Epithelial cell of prostate (primary cell): ENCODE measurements at places on chromosomes 12 and 14.

DNA sequence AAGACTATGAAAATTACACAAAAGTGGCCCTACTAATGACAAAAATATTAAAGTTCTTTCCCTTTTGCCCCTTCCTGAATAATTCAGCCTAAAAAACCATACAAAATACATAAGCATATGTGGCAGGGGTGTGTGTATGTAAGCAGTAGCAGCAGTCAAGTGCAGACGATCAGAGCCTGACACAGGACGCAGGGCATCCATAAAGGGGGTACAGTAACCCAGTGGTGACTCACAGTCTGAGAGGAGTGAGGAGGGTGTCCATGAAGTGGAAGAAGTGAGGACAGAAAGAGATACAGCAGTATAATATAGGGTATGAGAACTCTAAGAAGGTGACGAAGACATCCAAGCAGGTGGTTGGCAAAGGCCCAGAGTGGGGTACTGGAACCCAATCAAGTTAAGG lies 56.7 kb downstream of the RALGAPA1 start:
- DNase-seq, result no peak

DNA sequence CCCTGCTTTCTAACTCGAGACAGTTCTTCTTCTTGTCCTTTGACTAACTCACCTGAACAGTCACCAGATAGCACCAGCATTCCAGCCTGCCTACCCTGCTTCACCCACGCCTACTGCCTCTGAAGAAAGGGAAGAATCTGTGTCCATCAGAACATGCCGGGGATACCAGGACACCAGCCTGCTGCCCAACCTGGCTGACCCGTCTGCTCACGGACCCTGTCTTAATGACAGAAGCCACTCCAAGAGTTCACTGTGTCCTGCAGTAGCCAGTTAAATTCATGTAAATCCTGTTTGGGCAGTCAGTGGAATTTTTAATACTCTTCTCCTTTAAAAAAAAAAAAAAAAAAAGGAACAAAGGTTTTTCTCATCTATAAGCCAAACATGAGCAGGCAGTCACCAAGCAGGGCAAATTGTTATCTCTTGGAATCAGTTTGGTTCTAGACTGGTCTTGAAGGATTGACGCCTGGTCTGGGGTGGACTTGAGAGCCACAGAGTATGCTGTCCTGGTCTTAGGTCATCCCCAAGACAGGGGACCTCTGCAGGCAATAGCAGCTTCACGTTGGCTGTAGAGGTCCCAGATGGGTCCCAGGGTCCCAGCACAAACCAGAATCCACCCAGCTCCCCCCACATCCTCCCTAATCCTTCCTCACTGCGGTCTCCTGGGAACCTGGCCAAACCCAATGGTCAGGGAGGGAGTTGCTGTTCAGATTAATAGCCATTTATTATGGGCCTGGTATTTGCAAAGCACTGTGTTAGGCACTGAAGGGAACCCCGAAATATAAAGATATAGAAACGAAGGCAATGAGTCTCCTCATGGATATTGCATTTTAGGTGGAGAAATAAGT lies 181.1 kb upstream of the HIF1A start:
- no peak for DNase-seq

- no peak for DNase-seq
These were observed 52.5 kb upstream of the VASH1 start for GRCh38 chr14:76708771-76709170.

DNA sequence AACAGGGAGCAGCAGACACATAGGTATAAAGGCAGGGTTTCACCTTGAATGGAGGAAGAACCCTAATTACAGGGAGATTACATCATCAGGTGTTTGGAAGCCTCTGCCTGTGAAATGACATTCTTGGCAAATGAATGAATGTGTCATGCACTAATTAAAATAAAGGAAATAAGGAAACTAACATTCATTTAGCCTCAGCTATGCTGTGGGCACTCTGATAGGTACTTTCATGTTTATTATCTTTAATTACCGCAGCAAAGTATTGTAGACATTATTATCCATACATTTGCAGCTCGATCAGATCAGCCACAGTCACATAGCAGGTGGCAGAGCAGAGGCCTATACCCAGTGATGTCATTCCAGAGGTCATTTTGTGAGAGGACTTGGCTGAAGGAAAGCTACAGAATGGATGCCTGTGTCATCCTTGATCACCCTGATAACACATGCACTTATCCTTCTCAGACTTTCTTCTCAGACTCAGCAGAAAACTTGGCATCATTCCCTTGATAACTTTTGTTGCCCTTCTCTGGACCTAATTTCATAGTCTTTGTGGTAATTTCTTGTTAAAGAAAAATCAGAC lies 18.4 kb downstream of the ZNF664 start:
- no peak for DNase-seq

DNA sequence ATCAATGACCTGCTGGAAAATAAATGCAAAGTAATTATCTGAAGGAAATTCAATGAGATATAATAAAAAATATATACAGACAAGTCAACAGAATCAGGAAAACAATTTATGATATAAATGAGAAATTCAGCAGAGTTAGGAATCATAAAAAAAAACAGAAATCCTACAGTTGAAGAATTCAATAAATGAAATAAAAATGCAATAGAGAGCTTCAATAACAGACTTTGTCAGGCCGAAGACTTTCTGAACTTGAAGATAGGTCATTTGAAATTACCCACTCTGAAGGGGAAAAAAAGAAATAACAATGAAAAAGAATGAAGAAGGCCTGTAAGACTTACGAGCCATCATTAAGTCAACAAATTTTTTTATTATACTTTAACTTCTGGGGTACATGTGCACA lies 15.5 kb upstream of the GARIN2 start:
- DNase-seq, result no peak

DNA sequence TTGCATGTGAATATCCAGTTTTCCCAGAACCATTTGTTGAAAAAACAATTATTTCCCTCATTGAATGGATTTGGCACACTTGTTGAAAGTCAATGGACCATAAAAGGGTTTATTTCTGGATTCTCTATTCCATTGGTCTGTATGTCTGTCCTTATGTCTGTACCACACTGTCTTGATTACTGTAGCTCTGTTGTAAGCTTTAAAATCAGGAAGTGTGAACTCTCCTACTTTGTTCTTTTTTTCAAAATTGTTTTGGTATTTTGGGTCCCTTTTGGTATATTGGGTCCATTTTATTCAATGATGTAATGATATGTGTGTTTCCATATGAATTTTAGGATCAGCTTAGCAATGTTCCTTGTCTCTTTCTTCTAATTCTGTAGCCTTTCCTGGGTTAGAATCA lies 64.8 kb downstream of the PPP2R5C start:
- DNase-seq, result no peak

- no peak for DNase-seq
These were observed at the start of gene FERMT2 for GRCh38 chr14:52950898-52951680. FERMT2 (minus strand) TSS chr14:52951050; CDS start chr14:52950568, 482 bp downstream.

GRCh38 chr14:50937325-50937724 lies 7.0 kb downstream of the PYGL start:
- no peak for DNase-seq

GRCh38 chr12:62582065-62582366 lies 115.4 kb downstream of the MON2 start:
- no peak for DNase-seq

GRCh38 chr12:2057041-2057794 lies 4.4 kb downstream of the CACNA1C start:
- DNase-seq, result no peak

DNA sequence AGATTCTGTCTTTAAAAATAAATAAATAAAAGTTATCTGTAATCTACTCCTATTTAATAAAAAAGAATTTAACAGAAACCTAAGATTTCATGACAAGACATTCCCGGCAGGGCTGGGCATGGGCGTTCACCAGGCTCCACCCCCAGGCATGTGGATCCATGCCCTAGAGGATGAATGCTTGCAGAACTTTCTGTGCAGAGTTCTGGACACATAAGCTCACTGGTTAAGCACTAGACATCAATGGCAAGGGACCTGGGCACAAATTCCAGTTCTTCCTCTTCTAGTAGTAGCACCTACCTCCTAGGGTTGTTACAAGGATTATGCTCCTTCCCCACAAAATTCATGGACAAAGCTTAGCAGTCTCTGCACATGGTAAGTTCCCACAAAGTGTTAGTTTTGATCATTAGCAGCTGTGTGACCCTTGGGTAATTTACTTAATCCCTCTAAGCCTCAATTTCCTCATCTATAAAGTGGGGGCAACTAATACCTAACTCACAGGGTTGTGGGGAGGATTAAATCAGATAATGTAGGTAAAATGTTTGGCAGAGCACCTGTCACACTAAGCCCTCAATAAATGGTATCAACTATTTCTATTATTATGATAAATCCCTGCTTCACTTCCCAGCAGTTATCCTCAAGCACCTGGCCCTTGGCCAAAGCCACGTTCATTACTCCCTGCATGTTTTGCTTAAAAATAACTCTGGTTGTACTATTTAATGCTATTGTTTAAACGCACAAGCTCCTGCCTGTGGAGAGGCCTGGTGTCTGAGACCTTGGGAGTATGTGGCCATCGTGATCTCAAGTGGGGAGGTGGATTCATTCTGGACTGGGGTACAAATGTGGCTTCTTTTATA lies 9.8 kb downstream of the GALNT6 start:
- DNase-seq, result no peak

DNA sequence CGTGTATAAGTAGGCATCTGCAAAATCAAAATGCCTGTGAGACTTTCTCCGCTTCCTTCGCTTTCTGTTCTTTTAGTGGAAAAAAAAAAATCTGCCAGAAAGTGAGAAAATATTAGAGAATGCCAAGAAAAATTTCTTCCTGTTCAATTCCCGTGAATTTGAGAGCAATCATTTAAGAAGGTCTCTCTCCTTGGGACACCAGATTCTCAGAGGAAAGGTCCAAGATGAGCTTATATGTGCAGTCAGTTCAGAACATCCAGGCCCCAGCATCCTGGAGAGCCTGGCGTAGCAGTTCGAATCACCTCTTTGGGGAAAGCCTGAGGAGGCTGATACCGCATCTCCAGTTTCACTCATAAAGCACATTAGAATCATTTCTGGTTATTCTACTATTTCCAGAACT lies 912.8 kb downstream of the GALC start:
- DNase-seq, result no peak

DNA sequence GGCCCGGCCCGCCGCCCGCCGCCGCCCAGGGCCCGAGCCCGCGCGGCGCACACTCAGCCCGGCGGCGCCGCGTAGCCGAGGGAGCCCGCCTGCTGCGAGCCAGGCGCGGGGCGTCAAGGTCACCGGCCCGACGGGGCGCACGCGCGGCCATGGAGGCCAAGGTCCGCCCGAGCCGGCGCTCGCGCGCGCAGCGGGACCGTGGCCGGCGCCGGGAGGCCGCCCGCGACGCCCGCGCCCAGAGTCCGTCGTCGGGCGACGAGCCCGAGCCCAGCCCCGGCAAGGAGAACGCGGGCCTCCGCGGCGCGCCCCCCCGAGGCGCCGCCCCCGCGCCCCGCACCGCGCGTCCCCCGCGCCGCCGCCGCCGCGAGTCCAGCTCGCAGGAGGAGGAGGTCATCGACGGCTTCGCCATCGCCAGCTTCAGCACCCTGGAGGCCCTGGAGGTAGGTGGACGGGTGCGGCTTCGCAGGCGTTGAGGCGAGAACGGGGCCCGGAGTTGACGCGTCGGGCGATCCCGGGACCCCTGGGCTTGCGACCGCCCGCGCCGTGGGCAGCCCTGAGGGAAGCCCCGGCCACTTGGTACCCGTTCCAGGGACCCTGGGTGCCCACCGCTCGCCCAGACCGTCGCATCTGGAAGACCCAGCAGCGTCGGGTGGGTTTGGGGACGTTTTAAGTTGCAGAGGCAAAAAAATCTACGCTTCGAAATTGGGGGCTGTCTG lies 629 bp downstream of the FBRSL1 start:
- DNase-seq, result no peak

DNA sequence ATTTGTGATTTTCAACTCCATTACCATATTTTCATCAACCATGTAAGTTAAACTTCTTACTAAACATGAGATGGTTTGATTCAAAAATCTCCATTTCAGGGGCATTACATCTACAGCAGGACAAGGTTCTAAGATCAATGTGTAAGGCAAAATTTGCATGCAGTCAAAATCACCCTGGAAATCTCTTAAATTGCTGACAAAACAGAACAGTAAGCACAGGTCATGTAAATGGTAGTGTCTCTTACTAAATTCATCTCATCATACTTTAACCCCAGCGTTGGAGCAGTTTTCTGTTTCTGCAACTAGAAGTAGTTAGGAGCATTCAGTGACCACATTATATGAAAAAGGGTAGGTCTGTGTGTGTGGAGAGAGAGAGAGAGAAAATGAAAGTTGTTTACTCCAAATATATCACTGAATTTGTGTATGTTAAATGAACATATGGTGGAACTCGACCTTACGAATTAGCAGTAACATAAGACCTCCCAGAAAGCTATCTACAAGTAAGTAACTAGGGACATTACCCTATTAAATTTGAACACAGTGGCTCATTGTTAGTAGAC lies 227.5 kb downstream of the SSPN start:
- DNase-seq, result no peak

GRCh38 chr14:24595073-24595808 lies 14.2 kb downstream of the GZMH start:
- DNase-seq, result peak; percentile 58

- no peak for DNase-seq
These were observed 53.4 kb downstream of the RGS6 start for GRCh38 chr14:71985538-71986189.

GRCh38 chr14:103057372-103058163 lies at the start of gene CDC42BPB:
CDC42BPB (minus strand) TSS chr14:103057549; CDS start chr14:103057173, 376 bp downstream.
- DNase-seq, result peak; percentile 55

GRCh38 chr12:113348849-113349536 lies 9.4 kb upstream of the PLBD2 start:
- DNase-seq, result no peak

GRCh38 chr12:81143057-81143456 lies 65.2 kb downstream of the ACSS3 start:
- DNase-seq, result no peak
